Dorsolateral prefrontal cortex (tissue), 122 donors: ENCODE measurements at places on chromosomes 6 and 20. TPM values are rescaled to one million over a fixed set of nuclear protein-coding genes. Genes with fewer than 3 reads are reported as not detected.

The HLA-G gene
- not detected for total RNA-seq

The CST4 gene
- not detected for total RNA-seq

The MROH8 gene
- total RNA-seq, result 14.7 TPM

The GRM4 gene
- 10.8 TPM for total RNA-seq
